Activated CD4-positive, alpha-beta T cell treated with anti-CD3 and anti-CD28 coated beads, Interleukin-2, Interleukin-4, amounts not matched to agents 100 ng/mL and 50 ng/mL, durations not matched to agents 16 hours and 8 hours (primary cell): ENCODE measurements at places on chromosomes 1 and 21.

GRCh38 chr21:45539046-45539795 is 3.0 kb downstream of the SLC19A1 start:
- DNase-seq: no peak

- DNase-seq: no peak
Measured at GRCh38 chr1:232212253-232212652, 417.7 kb downstream of the SIPA1L2 start.

DNA sequence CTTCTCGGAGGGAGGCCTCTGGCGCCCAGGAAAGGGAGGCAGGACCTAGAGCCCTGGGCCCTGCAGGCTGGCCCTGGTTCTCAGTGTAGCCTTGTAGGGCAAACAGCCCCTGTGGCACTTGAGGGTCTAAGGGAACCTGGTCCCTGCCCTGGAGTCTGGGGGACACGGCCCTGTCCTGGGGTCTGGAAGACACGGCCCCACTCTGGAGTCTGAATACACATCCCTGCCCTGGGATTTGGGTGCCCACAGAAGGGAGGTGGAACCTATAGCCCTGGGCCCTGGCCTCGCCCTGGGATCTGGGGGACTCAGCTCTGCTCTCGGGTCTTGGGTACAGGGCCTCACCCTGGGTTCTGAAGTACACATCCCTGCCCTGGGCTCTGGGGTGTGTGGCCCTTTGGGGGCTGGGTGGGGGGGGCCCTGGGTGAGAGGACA is 97.9 kb downstream of the OBSCN start:
- no peak for DNase-seq

- DNase-seq: no peak
Measured at GRCh38 chr1:31382379-31382989, 9.6 kb upstream of the FABP3 start.

- DNase-seq: no peak
Measured at GRCh38 chr21:26060335-26061115, 110.0 kb downstream of the APP start.

- DNase-seq: no peak
Measured at GRCh38 chr1:241916196-241916595, 41.4 kb upstream of the BECN2 start.

- DNase-seq: no peak
Measured at GRCh38 chr1:208942394-208943130, 641.0 kb upstream of the CAMK1G start.

- DNase-seq: no peak
Measured at GRCh38 chr1:61316493-61316892, 234.1 kb downstream of the NFIA start.

DNA sequence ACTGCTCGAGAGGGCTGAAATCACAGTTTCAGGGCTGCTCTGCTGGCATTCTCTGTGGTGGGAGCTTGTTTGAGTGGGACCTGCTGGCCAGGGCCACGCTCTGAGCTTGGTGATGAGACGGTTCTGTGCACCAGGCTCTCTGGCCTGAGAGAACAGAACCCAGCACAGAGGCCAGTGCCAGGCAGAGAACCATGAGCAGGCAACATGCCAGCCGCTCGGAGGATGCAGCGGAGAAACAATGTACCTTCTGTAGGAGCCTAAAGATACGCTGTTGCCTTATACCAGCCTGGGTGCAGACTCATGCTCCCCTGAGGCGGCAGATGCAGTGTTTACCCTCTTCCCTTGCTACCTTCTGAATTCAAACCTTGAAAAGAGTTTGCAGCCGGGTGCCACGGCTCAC is 10.0 kb downstream of the C2CD2 start:
- no peak for DNase-seq

DNA sequence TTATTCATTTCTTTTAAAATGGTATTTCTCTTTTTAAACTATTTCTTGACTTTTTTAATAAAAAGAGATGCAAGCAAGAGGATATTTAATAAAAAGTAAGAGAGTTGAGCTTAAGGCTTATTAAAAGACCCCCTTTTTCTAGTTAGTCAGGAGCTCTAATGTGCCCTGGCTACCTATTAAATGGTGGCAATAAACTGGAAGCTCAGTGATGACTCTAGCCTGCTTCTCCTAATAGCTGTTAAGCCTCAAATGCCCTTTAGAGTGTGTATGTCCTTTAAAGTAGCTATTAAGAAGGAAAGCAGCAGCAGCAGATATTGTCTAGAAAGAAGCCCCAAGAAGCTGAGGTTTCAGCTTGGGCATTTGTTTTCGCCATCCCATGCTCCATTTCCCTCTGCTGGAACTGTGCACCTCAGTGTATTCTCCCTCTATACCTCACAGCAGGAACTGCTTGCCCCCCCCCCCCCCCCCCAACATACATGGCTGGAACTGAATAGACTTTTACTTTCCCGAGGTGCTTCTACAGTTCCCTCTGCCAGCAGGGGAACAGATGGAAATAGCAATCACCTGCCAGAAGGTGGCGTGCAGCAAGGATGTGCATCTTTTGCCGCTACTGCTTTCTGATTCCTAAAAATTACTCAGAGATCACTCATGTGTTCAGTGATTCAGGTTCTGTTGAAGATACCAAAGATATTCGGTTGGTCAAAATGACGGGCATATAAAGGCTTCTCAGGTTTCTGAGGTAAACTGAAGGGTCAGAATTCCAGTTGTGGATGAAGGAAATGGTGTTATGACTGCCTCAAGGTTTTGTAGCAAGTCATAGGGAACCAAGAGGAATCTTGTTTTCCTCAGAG is 2.5 kb downstream of the RGS4 start:
- DNase-seq: peak; percentile 45

GRCh38 chr21:35575280-35575915 is 484.9 kb downstream of the SETD4 start:
- DNase-seq: no peak

DNA sequence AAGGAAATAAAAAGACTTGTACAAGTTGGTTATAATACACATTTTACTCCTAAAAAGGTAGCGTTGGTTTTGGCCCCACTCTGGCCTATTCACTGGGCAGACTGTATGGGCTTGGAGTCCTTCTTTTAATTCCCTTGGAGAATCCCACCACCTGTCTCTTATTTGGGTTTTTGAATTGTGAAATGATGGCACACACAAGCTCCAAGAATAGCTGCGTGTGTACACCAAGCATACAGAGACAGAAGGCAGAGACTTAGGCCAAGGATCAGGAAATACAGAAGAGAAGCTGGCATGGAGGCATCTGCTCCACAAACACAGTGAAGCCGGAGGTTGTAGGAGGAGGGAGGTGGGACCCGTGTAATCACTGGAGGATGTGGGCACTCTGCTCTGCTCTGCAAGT is 29.1 kb downstream of the DDR2 start:
- DNase-seq: no peak

DNA sequence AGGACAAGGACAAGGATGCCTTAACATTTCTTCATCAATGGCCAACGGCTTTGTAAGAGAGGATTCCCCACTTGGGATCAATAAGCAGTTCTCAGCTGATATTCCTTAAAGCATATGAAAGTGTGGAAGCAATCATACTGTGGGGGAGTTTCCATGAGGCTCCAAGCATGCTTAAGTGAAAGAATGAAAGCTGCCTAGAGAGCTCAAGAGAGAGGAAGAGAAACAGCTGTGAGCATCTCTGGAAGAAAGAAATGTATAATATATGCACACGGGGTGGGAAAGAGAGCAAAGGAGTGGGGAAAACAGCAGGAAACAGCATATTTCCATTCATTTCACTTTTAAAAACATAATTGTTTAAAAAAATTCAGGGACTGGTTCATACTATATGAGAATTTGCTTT is 94.7 kb upstream of the WARS2 start:
- no peak for DNase-seq
